ENCODE measurements at places on chromosomes 4 and X.

DNA sequence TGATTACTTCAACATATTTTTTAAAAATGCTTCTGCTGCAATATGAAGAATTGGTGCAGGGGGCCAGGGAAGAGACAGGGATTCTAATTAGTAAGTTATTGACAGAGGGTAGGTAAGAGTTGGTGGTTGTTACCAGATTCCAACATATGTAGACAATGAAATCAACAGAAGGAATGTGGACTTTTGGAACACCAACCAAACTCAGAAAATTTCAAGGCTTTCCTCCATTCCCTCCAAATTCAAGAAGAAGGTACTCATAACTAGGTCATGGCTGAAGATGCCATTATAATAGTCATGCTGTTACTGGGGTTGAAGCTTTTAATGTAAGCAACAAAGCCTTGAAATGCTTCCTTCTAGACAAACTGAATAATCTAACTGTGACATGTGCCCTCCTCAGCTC is 22.9 kb upstream of the CXCL13 start:
- DNase-seq, result no peak

DNA sequence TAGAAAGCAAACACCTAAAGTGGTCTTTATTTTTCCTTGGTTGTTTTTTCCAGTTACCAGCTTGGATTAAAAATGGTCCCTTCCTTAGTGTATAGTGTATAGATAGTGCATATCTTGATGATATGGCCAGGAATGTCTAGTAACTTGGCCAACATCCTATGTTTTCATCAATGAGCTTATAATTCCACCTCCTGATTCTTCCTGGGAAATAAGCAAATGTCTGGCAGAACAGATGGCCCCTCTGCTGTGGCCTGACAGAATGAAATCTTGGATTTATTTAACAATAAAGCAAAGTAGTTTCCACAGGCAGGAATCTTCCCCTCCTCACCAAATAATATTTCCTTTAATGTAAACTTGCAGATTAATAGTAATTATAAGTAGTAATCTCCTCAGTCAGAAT is 6.1 kb downstream of the SCARB2 start:
- DNase-seq, result no peak

DNA sequence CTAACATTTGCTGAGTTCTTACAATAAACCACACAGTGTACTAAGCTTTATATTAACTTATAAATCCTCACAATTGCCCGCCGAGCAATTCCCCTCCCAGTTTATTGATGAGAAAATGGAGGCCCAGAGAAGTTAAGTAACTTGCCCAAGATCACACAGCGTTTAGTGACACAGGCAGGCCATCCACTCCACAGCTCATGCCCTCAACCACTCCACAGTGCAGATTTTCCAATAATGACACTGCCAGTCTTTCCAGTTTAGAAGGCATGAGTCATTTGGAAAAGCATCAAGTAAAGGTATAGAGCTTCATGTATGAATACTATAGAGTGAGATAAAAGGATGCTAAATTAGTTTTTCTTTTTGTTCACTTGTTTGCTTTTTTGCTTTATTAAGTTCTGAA is 208.5 kb downstream of the CAMK2D start:
- DNase-seq, result no peak

DNA sequence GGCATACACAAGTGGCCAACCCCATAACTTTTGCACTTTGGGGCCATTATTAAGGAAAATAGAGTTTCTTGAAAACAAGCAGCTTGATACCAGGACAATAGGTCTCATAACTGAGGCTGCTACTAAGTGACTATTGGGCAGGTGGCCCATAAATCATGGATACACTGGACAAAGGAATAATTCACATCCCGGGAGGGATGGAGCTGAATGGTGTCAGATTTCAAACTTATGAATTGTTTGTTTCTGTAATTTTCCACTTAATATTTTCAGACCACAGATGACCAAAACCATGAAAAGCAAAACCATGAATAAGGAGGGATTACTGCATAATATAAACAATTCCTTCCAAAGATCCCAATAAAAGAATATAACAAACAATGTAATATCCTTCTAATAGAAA is 114.4 kb downstream of the WDFY3 start:
- DNase-seq, result no peak

DNA sequence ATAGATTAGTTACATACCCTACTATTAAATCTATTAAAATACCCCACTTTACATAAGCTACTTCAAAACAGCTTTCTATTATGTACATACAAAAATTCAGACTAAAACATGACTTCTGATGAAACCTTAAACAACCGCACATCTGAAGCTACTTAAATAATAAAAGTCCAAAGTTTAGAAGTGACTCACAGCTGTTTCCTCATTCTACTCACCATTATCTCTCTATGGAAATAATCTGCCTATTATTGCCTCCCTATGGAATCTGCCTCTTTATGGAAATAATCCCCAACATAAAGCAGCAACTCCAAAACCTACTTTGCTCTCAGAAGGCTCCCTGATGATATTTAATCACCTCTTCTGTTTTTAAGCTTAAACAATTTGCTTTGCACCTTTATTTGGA is 15.7 kb upstream of the BANK1 start:
- no peak for DNase-seq

DNA sequence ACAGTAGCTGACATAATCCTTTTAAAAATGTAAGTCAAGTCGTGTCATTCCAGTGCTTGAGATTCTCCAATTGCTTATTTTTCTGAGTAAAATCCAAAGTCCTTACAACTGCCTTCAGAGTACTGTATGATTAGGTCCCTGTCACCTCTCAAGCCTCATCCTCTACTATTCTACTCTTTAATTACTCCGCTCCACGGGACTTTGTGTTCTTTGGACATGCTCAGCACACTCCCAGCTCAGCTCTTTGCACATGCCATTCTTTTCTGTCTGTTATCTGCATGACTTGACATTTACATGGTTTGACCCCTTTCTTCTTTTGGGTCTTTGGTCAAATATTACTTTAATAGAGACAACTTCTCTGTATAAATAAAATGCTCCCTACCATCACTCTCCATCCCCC is 15.1 kb downstream of the FAM47E start:
- DNase-seq, result no peak

- DNase-seq, result no peak
These were observed 65.7 kb downstream of the ZFYVE28 start for GRCh38 chr4:2352729-2353221.

DNA sequence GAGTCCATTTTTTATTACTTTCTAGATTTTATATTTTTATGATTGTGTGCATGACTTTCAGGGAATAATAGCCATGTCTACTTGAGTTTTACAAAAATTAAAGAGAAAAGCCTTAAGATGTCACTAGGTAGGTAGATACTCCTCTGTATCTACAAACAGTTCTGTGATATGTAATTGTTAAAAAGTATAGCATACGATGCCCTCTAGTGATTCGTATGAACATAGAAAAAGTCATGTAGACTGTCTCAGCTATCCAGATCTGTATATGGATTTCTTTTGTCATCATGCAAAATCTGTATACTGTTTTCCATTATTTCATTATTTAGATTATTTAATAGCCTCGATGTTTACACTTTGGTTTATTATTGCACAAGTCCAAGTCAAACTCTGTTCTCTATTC is 856.6 kb downstream of the CENPC start:
- no peak for DNase-seq

GRCh38 chr4:150079081-150079581 is 886 bp downstream of the DCLK2 start:
- DNase-seq, result peak; percentile 57

GRCh38 chrX:34300871-34301270 is 168.8 kb upstream of the FAM47A start:
- no peak for DNase-seq

- no peak for DNase-seq
These were observed 2234.4 kb downstream of the ARAP2 start for GRCh38 chr4:34009951-34010350.

- DNase-seq, result no peak
These were observed 240.6 kb downstream of the AFAP1 start for GRCh38 chr4:7699031-7699430.

DNA sequence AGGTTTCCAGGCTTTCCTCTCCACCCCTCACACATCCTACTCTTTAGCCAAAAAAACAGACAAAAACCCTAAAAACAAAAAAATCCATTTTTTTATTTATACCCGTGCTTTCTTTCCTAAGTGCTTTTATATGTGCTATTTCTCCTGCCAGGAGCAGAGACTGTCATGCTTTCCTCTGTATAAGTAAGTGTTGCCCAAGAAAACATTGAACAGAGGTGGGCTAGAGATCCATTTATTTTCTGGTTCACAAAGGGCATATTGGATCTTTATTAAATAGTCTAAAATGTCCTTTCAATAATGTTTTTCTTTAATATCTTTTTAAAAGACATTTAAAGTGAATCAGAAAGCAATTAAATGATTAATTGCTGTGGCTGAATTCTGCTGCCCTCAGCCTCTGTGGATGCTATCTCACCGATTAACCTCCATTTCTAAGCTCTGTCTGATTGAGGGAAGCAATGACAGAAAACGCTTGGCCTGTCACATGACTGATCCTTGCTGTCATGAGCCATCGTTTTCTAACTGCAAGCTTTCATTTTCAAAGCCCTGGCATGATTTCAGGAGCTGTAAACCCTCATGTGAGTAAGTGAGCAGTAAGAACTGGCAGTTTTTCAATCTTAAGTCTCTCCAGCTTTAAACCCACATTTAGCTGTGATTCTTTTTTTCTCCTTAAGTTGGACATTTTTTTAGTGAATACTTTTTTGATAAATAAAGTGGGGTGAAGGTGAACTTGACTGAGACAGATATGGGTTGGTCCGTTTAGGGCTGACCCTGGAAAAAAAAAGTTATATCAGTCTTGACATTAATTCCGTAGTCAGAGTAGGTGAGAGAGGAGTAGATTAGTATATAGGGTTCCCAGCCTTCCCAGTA is 180.7 kb upstream of the PGRMC2 start:
- DNase-seq, result peak; percentile 85

DNA sequence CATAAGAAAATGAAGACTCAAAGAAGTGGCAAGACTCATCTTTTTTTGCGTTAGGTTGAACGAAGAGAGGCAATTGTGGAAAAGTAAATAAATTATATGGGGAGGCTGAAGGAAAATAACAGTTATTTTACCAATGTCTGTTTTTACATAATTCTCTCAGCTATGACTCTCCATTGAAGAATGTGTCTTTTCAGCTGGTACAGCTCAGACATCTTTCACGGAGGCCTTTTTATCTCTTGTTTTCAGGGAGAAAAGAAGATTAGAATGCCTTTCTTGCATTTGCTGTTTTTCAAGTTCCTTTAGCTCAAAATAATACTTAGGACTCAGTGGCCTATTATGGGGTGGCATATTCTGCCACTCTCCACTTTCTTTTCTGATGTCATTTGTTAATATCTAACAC is 153.0 kb downstream of the ADAM29 start:
- no peak for DNase-seq

DNA sequence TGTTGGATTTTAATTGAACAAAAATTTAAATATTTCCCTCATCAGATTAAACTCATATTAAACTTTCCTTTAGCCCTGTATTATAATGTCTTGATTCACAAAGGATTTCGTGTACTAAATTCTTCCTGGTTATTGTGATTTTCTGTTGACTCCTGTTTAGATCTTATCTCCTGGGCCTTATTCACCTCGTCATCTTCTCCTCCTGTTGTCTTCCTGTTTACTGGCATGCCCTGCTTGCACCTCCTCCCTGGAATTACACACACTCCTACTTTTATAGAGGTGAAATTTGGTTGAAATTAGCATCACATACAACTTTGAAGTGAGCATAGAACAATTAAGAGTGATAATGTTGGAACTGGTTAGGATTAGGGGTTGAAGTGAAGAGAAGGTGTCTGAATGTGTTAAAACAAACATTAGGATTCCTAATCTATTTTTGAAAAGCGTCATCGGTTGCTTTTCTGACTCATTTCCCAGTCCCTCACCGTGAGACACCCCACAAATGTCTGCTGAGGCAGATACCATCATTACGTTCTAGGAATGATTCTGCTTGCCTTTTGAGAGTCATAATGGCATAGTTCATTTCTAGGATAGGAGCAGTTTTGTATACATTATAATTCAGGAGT is 32.5 kb downstream of the TLL1 start:
- no peak for DNase-seq

GRCh38 chrX:14357314-14357713 is 172.0 kb upstream of the GLRA2 start:
- DNase-seq, result no peak

- no peak for DNase-seq
These were observed 81.9 kb downstream of the VCX2 start for GRCh38 chrX:8089141-8089540.

- no peak for DNase-seq
These were observed 419.5 kb upstream of the ATOH1 start for GRCh38 chr4:93409035-93409434.

DNA sequence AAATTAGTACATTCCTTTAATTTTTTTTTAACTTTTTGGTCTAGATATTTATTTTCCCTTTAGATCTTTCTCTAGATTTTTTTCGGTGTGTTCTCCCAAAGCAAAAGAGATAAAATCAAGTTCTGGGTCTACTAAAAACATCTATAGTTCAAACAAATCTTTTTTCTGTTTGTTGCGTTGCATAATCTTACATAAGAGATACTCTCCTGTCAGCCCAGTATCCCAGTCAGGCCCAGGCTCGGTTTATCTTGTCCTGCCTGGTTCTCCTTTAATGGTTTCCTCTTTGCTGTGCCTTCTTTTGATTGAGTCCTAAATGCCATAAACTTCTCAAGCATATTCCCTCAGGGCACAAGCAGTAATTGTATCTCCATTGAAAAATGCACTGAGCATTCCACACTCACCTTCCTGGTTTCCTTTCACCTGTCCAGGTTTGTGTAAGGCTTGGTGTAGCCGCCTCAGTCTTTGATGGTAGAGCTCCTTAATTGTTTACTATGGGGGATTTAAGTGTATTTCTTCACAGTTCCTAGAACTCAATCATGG is 104.9 kb downstream of the TMEM131L start:
- no peak for DNase-seq

- no peak for DNase-seq
These were observed 40.8 kb upstream of the GRPR start for GRCh38 chrX:16082470-16083085.

- DNase-seq, result no peak
These were observed 252.3 kb upstream of the ZIC3 start for GRCh38 chrX:137313627-137314026.

DNA sequence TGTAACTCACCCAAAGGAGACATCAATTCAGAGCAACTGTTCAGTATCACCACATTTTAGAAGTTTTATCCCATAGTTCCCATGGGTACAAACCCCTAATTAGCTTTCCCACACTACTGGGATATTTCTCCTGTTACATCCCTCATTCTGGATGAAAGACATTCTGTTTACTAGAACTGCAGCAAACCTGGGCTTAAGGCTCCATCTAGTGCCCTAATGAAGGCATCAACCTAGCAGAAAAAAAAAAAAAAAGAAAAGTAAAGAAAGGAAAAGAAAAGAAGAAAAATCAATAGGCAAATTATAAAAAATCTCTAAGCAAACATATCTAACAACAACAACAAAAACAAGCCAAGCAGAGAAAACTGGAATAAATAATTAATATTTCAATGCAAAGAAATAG is 133.7 kb upstream of the CPXCR1 start:
- no peak for DNase-seq

- DNase-seq, result no peak
These were observed 61.9 kb downstream of the ARHGAP10 start for GRCh38 chr4:147793569-147794313.

- no peak for DNase-seq
These were observed 48.2 kb upstream of the SLIT2 start for GRCh38 chr4:20203508-20203907.
